ENCODE measurements at places on chromosomes 6 and 20. TPM values are rescaled to one million over a fixed set of nuclear protein-coding genes. Genes with fewer than 3 reads are reported as not detected.

PARD6B gene
- 9.4 TPM for total RNA-seq

GRCh38 chr6:115898246-115898645 lies 162.4 kb downstream of the FRK start:
- DNase-seq = no peak

PPP1R16B gene
- 32.0 TPM for total RNA-seq

DNA sequence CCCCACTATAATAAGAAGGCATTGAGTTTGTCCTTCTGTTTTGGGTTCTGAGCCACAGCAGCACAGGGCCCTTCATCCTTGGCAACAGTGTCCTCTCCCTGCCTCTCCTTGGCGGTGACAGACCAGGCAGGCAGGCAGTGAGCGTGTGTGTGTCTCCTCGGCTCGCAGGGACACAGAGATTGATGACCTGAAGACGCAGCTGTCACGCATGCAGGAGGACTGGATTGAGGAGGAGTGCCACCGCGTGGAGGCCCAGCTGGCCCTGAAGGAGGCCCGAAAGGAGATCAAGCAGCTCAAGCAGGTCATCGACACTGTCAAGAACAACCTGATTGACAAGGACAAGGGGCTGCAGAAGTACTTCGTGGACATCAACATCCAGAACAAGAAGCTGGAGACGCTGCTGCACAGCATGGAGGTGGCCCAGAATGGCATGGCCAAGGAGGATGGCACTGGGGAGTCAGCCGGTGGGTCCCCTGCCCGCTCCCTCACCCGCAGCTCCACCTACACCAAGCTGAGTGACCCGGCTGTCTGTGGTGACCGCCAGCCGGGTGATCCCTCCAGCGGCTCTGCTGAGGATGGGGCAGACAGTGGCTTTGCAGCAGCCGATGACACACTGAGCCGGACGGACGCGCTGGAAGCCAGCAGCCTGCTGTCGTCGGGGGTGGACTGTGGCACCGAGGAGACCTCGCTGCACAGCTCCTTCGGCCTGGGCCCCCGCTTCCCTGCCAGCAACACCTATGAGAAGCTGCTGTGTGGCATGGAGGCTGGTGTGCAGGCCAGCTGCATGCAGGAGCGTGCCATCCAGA lies 24.0 kb downstream of the SDCBP2 start:
- no peak for DNase-seq

MTFR2 gene
- total RNA-seq = 1.7 TPM

- no peak for DNase-seq
Measured at GRCh38 chr20:58538752-58539151, 23.6 kb upstream of the APCDD1L start.

DNA sequence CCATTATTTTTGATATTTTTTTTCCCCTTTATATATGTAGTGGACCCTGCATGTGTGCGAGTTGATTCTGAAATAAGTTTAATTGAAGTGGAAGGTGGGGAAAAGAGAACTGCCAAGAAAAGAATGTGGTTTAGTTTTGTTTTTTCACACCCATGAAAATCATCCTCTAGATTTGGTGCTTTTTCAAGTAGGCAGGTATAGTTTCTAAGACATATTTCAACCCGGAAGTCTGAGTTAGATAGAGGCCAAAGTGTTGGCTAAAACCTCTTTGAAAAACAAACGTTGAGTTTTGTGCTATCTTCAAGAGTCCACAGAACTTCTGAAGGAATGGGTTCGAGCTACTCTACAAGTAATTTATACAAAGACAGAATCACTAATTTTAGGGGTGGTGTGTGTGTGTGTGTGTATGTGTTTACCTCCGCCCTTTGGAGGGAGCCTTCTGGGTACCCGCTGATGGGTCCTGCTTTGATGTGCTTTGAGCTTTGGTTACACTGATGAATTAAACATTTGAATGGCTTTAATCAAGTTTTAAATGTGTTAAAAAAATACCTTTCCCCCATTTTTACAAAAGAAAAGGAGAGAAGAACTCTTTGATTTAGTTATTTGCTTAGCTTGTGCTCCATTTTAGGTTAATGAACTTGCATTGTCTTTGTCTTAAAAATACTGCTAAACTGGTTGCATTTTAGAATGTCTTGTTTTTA lies 2.5 kb downstream of the RREB1 start:
- DNase-seq = no peak

- DNase-seq = no peak
Measured at GRCh38 chr6:169803816-169804340, 52.5 kb downstream of the ERMARD start.

DNA sequence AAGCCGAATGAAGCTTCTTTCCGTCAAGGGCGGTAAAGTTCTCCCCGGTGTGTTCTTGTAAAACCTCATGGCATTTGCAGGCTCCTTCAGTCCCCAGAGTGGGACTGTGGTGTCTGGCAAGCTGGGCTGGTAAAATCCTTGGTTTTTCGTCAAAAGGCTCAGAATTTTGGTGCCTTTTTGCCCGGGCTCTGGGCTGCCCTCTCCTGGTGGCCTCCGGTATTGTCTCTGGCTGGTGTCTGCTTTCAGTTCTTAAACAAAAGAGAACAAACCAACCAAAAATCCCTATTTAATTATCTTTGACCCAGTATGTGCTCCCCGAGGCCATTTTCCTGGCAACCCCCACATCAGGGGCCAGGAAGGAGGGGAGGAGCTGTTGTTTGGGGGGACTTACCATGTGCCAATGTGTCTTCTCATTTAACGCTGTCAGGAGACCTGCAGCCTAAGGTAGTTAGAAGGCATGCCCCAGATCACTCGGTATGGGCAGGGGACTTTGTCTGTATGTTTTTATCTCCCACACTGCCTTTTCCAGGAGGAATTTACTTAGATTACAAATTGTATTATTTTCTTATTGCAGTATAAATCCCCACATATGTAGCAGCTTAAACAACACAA lies 11.1 kb downstream of the CDH4 start:
- DNase-seq = peak; percentile 19

ZSCAN12 gene
- 3.8 TPM for total RNA-seq

- DNase-seq = no peak
Measured at GRCh38 chr6:149095842-149096241, 221.7 kb upstream of the TAB2 start.

L3MBTL1 gene
- total RNA-seq = 19.3 TPM

VGLL2 gene
- not detected for total RNA-seq

- DNase-seq = no peak
Measured at GRCh38 chr20:4326195-4327065, 311.1 kb upstream of the RNF24 start.

GRCh38 chr6:5684320-5685053 lies 322.2 kb downstream of the NRN1 start:
- DNase-seq = no peak

- DNase-seq = no peak
Measured at GRCh38 chr6:155200012-155200411, 63.8 kb upstream of the CLDN20 start.

- DNase-seq = no peak
Measured at GRCh38 chr6:81614292-81614691, 138.2 kb downstream of the TENT5A start.

- DNase-seq = no peak
Measured at GRCh38 chr6:52904562-52905279, 4.8 kb downstream of the GSTA3 start.

DDX43 gene
- 0.47 TPM for total RNA-seq

CPNE5 gene
- total RNA-seq = 1.1 TPM

- DNase-seq = no peak
Measured at GRCh38 chr6:37575221-37575620, 75.5 kb upstream of the CCDC167 start.

- no peak for DNase-seq
Measured at GRCh38 chr20:4951299-4951698, 50.0 kb downstream of the SLC23A2 start.

UNC5CL gene
- 4.7 TPM for total RNA-seq

- DNase-seq = no peak
Measured at GRCh38 chr6:66307490-66307889, 600.5 kb upstream of the EYS start.

DNA sequence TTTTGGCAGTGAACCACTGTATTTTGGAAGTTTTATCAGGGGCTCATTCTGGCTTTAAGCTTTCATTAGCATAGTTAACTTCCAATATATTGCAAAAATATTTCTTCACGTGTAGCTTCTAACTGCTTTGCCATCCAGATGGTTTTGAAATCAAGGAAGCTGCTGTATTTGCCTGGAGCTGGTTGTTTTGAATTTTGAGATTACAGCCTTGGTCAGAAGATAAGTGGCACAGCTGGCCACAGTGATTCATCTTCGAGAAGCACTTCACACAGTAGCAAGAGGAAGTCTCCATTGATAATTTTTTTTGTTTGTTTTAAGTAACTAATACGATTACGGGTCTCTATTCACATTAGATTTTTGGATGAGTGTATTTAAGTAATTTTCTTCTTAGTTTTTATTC lies 3.8 kb downstream of the APCDD1L start:
- no peak for DNase-seq

All from T-cell (primary cell).